ENCODE measurements at places on chromosomes 4 and X.

GRCh38 chrX:15724911-15725310 lies 13.2 kb upstream of the CA5B start:
- no peak for DNase-seq

GRCh38 chr4:100834616-100835015 lies 316.8 kb upstream of the EMCN start:
- no peak for DNase-seq

- no peak for DNase-seq
These were observed 873.8 kb downstream of the GLUD2 start for GRCh38 chrX:121921258-121921657.

DNA sequence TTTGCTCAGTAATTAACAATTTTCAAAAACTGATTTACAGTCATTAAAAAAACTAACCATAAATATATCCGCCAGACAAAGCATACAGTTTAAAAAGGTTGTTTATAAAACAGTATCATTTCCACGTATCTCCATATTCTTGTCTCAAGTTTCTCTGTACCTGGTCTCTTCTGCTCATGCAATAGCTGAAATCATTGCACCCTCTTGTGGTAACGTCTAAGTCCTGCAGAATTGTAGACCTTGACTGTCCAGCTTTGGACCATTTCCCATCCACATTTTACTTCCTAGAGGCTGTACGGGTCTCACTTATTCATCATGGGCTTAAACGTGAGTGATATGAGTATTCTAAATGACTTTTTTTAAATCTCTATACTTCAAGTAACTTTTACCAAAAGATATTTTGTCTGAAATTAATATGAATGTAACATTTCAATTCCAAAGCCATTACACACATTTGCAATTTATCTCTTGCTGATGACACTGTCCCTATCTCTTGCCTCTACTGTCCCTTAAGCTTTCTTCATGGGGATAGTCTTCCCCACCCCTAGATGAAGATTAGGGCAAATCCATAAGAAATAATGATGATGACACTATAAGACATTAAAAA lies 118.5 kb downstream of the BTC start:
- DNase-seq: no peak

DNA sequence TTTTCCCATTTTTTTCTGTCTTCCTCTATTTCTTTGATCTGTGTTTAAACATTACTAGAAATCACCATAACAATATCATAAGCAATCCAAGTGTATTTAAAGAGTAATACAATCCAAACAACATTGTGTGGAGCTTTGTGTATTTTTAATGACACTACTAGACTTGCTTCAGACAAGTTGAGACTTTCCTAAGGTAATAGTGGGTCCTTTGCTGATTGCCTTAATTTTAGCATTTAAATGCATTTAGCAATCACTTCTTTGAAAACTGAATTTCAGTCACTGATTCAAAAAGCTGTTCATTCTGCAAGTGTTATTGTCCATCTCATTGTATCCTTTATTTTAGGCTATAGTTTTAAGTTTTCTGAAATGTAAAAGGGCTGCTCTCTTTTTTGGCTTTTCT lies 804.8 kb downstream of the ADGRL3 start:
- no peak for DNase-seq

GRCh38 chr4:87823724-87824123 lies 9.0 kb upstream of the MEPE start:
- no peak for DNase-seq

GRCh38 chr4:142347241-142347640 lies 498.9 kb downstream of the INPP4B start:
- DNase-seq: no peak

DNA sequence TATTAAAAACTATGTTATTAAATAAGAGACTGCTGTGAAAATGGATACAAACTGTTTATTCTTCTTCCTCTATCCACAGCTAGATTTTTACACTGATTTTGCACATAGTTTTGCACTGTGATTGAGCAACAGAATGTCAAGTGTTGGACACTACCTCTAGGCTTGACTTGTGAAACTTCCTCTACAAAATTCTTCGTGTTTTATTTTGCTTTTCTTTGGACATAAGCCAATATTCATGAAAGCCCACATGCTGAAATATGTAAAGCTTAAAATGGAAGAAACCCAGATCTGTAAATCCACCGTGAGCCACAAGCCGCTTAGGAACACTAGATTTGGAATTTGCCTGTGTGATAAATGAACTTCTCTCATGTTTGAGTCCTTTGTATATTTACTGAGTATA lies 849.4 kb downstream of the FSTL5 start:
- no peak for DNase-seq

DNA sequence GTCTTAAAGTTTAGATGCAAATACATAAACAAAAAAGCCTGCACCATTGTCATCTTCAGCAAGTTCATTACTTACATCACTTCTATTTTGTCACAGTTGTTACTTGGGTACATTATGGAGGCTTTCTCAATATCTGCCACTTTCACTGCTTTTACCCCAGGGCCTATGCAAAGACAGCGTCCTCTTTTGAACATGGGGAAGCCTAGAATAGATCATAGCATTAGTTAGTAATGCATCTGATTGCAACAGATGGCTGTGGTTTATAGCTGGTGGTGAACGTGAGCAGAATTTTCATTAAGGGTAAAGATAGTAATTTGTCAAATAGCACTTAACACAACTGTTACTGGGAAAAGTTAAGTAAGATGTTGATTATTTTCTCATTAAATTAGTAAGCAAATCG lies 729 bp downstream of the CXCL11 start:
- no peak for DNase-seq

- DNase-seq: no peak
These were observed 603 bp upstream of the SMS start for GRCh38 chrX:21939906-21940305.

DNA sequence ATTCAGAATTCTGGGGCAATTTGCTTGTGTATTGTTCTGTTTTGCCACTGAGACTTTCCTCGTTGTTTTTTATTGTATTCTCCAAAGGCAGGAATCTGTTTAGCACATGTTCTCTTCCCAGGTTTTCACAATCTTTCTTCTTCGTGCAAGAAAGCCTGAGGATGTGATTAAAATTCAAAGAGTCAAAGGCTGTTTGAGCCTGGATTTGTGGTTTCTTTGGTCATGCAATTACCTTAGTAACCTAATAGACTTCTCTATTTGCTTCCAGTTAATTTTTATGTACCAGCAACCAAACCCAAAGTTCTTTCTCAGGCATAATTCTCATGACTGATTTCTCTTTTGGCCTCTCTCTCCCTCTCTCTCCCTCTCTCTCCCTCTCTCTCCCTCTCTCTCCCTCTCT lies 1420.1 kb upstream of the TENM3 start:
- DNase-seq: no peak

DNA sequence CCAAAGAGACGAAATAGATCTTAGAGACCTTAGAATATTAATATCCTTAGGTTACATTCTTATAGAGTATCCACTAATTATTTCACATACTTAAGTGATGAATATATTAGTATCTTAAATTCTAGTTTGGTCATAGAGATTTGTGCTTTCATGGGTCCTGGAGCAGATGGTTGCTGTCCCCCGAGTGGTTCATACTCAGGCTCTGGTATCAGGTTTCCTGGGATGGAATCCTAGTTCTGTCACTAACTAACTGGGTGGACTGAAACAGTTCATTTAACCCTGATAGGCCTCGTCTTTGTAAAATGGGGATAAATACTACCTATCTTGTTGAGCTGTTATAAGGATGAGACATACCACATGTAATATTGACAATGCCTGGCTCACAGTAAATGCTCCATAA lies 264.6 kb downstream of the TENM3 start:
- peak; percentile 20 for DNase-seq

DNA sequence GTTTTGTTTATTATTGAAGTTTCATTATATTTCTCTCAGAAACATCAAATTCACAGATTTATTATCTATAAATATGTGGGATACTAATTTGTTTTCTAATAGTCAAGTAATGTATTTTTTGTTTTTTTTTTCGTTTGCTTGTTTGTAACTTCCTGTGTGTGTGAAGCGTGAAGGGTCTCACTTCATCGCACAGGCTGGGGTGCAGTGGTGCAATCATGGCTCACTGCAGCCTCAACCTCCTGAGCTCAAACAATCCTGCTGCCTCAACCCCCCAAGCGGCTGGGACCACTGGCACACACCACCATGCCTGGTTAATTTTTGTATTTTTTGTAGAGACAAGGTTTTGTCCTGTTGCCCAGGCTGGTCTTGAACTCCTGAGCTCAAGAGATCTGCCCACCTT lies 55.1 kb downstream of the SH3RF1 start:
- no peak for DNase-seq

GRCh38 chrX:23952984-23953907 lies 45.4 kb downstream of the CXorf58 start:
- DNase-seq: no peak

GRCh38 chr4:165926307-165926706 lies 53.3 kb downstream of the TLL1 start:
- no peak for DNase-seq

GRCh38 chr4:98544818-98545414 lies 113.5 kb downstream of the TSPAN5 start:
- no peak for DNase-seq

- DNase-seq: no peak
These were observed 73.0 kb upstream of the KLHL13 start for GRCh38 chrX:118189628-118190027.

DNA sequence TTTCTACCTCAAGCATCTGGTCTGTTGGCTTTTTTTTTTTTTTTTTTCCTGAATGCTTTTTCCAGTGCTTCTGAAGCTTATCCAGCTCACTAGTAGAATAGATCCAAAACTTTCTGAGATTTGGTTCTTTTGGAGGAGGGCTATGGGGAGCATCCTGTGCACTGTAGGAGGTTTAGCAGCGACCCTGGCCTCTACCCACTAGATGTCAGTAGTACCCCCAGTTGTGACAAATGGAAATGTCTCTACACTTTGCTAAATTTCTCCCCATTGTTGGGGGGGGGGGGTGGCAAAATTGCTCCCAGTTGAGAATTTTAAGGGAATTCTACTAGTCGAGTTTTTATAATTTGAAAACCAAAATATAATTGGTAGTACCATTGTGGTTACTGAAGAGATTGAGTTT lies 23.0 kb upstream of the PPA2 start:
- DNase-seq: no peak

DNA sequence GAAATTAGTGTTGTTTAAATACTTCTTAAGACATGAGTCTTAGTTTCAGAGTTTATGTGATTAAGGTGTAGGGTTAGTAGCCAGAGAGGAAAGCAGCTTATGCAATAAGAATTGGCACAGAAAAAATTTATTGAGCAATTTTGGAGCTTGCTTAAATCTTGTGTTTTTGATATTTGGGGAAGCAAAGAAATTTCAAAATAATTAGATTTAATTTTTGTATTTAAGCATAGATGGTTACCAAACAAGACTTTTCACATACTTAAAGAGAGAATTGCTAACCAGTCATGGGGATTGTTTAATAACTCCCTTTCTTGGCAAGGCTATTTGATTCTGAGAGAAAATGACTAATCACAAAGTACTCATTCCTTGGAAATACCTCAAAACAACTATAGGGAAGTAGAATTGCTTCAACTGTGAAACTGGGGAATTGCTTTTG lies 202.0 kb upstream of the GRID2 start:
- no peak for DNase-seq

DNA sequence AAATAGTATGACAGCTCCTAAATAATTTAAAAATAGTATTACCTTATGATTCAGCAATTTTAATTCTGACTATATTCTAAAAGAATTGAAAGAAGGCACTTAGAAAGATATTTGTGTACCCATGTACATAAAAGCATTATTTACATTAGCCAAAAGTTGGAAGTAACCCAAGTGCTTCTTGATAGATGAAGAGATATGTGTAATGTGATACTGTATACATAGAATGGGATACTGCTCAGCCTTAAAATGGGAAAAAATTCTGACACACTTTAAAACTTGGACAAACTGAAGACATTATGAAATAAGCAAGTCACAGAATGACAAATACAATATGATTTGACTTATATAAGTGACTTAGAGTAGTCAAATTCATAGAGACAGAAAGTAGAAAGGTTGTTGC lies 112.2 kb downstream of the IDS start:
- no peak for DNase-seq
